ENCODE measurements at places on chromosomes 2 and 18.

GRCh38 chr2:240174496-240174895, 34.0 kb upstream of the OTOS start:
- DNase-seq = no peak

DNA sequence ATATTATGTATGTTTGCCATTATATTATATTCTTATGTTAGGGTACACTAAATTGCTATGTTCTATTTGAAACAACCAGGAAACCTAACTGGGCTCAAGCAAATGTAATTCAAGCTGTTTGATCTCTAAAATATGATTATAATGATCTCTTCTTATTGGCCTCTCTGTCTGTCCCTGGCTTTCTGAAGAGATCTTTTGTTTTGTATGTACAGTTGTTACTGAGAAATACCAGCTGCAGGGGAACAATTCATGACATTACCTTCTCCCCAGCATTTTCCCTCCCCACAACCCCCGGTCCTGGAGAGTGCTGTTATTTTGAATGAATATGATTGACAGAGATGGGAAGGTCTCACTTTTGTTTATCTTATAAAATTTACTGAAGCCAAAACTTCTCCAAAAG, 54.8 kb upstream of the CD28 start:
- no peak for DNase-seq

GRCh38 chr2:3478846-3479385, 40.4 kb downstream of the ADI1 start:
- no peak for DNase-seq

DNA sequence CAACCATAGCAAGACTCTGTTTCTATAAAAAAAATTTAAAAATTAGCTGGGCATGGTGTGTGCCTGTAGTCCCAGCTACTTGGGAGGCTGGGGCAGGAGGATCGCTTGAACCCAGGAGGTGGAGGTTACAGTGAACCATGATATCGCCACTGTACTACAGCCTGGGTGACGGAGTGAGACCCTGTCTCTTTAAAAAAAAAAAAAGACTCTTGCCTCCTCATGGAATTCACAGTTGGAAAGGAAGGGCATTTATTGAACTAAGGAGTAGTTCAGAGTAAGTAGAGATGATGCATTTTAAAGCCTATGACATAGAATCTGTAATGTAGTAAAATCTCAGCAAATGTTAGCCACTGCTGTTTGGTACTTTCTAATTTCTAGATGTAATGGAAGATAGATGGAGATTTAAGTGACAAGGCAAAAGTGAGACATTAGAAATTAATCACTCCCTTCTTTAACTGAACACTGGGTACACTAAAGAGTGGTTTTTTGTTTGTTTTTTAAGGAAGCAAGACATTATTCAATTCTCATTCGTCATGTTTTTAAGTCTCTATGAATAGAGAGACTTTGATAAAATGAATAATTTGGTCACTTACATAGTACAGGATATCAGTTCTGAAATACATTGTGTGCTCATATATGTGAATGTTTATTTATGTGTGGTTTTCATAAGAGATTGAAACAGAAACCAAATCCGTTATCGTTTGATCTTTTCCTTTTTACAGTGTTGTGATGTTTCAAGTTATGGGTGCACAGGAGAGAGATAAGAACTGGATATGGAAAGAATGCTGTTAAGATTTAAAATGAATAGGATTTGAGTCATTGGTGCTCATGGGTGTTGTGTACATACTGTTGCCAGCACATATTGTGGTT, 186.1 kb upstream of the STON1 start:
- no peak for DNase-seq

DNA sequence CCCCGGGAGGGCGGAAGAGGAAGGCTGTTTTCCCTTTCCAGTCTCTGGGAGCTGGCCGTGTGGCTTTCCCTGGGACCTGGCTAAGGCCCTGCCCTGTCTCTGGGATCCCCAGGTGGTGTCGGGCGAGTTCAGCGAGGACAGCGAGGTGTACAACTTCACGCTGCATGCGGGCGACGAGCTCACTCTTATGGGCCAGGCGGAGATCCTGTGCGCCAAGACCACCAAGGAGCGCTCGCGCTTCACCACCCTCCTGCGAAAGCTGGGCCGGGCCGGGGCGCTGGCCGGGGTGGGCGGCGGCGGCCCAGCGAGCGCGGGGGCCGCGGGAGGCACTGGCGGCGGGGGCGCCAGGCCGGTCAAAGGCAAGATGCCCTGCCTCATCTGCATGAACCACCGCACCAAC, 11.2 kb downstream of the GAREM2 start:
- no peak for DNase-seq

- DNase-seq = no peak
Observed at GRCh38 chr2:184556639-184557038, 41.7 kb upstream of the ZNF804A start.

DNA sequence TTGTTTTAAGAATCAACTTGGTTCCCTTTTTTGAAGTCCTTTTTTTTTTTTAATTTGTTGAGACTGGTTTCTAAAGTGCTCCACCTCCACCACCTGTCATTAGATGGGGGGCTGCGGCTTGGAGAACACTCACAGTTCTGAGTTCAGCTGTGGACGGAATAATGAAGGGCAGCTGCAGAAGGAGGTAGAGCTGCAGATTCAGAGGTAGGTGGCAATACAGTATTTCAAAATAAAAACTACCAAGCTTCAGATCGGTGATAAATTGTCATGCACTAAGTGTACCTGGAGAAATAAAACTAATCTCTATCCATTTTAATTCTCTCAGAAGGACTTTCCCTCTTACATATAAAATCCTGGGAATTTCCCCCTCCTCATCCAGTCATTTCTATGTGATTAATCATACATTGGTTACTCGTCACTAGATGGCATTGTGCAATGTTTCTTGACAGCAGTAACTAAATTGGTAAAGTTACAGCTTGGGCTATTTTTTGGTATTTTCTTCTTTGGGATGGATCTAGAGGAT, 81.1 kb upstream of the SLC39A10 start:
- peak; percentile 66 for DNase-seq

DNA sequence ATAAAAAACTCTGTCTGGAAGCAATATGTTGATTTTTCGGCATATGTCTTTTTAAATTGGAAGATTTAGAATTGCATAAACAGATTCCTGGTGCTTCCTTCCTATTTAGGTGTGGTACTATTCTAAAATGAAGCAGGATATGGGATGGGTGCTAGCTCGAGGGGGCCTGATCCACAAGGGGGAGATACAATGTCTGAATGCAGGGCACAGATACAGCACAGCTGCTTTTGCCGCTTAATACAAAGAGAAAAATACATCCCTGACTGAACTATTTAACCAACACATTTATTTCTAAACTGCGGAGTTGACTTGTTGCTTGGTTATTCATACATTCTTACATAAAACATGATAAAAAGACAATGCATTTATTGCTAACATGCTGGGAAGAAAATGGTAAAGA, 169.1 kb downstream of the TMEFF2 start:
- DNase-seq = no peak

DNA sequence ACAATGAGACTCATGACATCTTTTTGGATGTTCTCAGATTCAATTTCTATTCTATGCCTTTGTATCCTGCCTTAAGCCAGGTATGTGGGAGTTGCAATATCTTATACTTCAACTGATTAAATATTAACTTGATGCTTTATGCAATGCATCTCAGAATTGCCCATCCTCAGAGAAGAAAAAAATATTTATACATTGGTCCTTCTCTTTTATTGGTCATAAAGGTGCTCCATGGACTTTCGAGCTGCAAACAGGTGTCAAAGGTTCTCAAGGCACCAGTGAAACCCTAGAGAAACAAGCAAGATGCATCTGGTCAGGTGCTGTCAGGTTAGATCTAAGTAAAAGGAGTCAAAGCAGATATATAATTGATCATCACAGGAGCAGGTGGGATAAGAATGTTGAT, 690.5 kb downstream of the PLCL1 start:
- no peak for DNase-seq

- peak; percentile 58 for DNase-seq
Observed at GRCh38 chr2:29317801-29318485, 202.7 kb downstream of the CLIP4 start.

- no peak for DNase-seq
Observed at GRCh38 chr2:193251909-193252308, 1057.2 kb upstream of the TMEFF2 start.

DNA sequence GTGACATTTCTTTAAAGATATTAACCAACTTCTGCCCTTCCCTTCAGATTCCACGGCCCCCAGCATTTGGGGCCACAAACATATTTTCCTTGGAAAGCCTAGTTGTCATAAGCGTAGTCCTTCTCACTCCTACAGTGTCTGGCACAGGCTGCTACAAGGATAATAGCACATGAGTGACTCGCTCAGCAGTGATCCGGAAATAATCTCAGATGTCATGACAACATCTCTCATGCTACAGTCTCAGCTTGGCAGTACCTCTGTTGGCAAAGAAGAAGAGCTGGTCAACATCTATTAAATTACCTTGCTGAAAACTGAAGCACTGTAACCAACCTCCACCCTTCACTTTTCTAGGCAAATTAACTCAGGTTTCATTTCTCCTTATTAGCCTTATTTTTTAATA, 351.7 kb downstream of the RAD51AP2 start:
- DNase-seq = no peak

DNA sequence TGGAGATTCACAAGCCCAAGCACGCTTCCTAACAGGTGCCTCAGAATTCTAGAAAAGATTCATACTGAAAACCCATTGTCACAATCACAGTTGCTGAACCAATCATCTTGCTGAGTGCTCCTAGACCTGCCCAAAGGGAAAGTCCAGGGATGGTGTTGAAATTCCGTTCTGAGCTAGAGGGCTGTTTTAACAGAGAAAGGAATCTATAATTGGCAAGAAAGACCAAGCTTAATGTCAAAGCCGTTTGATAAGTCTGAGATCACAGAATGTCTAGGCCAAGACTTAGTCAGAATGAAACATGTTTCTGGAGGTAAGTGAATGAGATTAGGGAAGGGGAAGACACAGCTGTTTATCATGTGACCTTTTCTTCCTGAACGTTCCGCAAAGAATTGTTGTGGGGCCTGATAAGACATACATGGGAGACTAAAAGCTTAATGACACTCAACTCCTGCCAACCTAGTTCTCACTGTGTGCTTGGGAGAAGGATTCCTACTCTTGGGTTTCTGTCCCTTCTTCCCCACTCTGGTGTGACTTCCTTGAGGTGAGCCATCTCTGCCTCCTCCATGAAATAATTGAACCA, 27.5 kb downstream of the PMAIP1 start:
- no peak for DNase-seq

DNA sequence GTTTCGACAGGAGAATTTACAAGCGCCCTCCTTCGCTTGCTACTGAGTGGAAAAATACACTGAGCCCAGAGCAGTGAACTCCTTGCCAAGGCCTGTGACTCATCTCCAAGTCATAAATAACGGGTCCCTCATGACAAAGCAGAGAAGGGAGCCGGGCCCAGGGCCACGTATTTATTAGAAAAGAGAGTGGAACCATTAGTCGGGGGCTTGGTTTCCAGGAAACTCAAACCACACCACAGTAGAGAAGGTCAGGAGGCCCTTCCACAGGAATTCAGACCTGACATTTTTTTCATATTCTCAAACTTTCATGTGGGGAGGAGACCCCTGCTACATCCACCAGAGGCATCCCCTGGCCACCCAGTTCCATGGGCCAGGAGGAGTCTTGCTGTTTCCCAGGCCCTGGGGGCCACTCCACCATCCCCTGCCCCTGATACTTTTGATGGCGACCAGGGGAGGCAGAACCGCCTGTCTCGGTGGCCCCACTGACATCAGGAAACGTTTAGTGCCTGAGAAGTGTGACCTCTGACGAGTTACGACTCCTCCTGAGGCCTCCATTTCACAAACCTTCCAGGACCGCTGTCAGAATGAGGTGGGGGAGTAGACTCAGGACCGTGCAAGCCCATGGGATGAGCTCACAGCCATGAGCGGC, 289.7 kb downstream of the DYSF start:
- peak; percentile 46 for DNase-seq

- DNase-seq = no peak
Observed at GRCh38 chr2:47222826-47223554, 67.9 kb upstream of the STPG4 start.

GRCh38 chr2:225289659-225290058, 109.9 kb upstream of the NYAP2 start:
- DNase-seq = no peak

DNA sequence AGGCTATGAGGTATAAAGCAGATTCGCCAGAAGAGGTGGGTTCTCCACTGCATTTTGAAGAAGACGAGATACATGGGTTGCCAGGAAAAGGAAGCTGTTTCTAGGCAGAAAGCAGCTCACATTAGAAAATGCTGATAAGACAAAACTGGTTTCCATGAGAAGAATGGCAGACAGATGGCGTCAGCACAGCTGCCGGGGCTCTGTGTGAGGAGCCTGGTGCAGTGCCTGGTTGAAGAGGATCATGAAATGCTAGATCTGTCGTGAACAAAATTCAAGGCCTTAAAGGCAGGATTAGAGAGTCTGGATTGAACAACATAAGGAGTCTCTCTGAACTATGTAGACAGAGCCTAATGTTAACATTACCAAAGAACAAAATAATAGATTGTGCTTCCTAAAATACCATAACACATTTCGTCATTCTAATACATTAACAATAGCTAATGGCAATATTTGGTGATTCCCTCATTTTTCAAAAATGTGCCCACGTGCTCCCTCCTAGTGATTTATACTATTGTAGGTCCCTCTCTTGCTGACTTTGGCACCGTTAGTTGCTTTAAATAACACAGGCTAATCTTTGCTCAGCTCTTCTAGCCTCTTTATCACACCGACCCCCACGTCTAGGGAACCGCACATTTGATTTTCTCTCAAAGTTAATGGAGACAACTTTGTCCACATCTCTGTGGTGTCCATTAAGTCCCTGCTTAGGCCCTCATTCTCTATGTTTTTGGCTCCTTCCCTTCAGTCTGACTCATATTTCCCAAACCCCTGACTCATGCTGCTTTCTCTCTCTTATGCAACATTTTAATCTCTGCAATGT, 38.2 kb downstream of the EFEMP1 start:
- DNase-seq = peak; percentile 51

DNA sequence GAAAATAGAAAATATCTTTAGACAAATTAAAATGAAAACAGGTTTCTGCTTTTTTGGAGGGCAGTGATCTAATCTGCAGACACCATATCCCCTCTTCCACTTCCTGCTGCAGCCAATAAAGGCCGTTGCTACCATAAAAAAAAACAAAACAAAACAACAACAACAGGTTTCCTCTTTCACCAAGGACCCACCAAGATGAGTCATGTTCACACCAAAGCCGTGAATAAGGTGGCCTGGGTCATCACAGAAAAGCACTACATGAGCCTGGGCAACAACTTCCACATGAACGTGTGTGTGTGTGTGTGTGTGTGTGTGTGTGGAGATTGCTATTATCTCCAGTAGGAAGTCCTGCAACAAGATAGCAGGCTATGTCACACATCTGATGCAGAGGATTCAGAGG, 24.8 kb upstream of the TFCP2L1 start:
- DNase-seq = peak; percentile 45

- no peak for DNase-seq
Observed at GRCh38 chr18:47413327-47413726, 161.9 kb upstream of the SKOR2 start.

- DNase-seq = no peak
Observed at GRCh38 chr2:13996527-13996926, 636.0 kb upstream of the LRATD1 start.

DNA sequence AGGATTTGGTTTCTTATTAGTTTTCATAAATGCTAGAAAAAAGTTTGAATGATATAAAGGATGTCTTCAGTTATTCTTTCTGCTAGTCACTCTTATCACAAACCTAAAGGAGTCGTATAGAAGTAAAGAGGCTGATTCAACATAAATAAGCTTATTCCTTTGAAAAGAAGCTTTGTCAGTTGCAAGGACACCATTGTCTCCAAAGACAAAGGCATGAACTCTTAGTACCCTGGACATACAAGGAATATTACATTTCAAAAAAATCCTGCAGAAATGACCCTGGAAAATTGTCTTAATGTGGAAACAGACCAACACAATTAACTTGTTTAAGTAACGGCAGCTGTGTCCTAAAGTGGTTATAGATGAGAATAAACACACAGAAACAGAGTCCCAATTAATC, 528.0 kb downstream of the CPS1 start:
- no peak for DNase-seq

Data from NB4 (cell line).